A172 (cell line): ENCODE measurements at places on chromosomes 6 and 20. TPM values are rescaled to one million over a fixed set of nuclear protein-coding genes. Genes with fewer than 3 reads are reported as not detected.

- DNase-seq, result no peak
These were observed 39.0 kb downstream of the BLOC1S5 start for GRCh38 chr6:8025191-8025590.

GRCh38 chr20:44888226-44889103, 3.0 kb downstream of the YWHAB start:
- DNase-seq, result no peak

GRCh38 chr6:22071270-22072041, 225.4 kb downstream of the PRL start:
- peak; percentile 51 for DNase-seq

DNA sequence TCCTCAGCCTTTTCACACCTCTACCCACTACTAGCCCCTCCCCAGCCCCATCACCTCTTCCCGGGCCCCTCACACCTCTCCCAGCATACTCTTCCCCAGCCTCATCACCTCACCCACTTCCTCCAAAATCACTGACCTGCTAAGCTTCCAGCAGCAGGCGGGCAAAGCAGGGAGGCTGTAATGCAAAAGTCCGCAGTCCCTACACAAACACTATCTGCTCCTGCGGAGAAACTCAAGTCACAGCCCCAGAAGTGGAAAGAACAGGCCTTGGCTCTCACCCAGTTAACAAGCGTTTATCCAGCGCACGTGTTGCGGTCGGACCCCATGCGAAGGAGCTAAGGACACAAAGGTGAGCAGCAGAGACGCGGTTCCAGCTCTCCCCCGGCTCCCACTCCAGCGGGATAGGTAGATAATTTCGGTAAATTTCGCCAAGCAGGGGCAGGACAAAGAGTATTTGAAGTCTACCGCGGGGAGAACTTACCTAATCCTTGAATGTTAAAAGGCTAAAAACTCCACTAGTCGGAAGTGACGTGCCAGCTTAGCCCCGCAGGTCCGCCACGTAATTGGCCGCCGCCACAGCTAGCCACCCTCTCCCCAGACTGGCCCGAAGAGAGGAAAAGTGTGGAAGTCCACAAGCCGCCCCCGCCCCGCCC, 728 bp upstream of the TRIM39 start:
- DNase-seq, result no peak

DNA sequence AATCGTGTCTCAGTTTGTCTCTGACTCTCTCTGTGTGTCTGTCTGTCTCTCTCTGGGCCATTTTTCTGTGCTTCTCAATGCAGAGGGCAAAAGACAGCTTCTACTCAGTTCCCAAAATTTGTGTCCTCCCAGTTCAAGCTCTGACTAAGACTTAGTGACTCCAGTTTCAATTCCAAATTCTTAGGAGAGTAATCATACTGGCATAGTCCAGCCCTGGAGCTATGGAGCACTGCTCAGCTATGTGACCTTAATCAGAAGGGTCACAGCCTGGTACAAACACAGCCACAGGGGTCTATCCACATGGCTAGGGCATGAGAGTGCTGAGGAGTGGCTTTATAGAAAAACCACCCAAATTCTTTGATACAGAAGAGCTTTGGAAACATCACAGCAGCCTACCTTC, 91.9 kb downstream of the FOXF2 start:
- peak; percentile 96 for DNase-seq

- peak; percentile 68 for DNase-seq
These were observed 163.7 kb downstream of the MAFB start for GRCh38 chr20:40525351-40525750.

- no peak for DNase-seq
These were observed 60.4 kb downstream of the SOBP start for GRCh38 chr6:107550241-107550840.

- no peak for DNase-seq
These were observed 48.9 kb upstream of the EZR start for GRCh38 chr6:158868122-158868480.

- no peak for DNase-seq
These were observed at the start of gene SDCBP2 for GRCh38 chr20:1328680-1329330. Gene SDCBP2 (minus strand): TSS chr20:1329139. CDS start chr20:1320416, 8,723 bp downstream.

DNA sequence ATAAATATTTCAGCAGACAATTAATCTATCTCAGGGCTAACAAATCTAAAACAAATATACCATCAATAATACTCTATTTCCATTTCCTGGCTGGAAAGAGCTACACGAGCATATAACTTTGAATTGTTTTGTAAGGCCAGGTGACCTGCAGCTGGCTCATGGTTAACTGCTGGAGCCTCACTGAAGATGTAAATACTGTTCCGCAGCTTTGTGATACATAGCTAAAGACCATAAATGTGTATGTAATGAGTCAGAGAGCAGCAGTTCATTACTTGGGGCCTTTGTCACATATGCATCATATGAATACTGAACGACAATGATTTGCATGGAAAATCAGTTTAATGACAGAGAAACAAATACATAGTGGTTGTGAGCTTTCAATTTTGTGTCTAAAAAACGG, 109.4 kb upstream of the CCN2 start:
- DNase-seq, result peak; percentile 49

GRCh38 chr6:18451756-18452155, 64.6 kb downstream of the RNF144B start:
- no peak for DNase-seq

GRCh38 chr6:159854959-159855358, 35.8 kb upstream of the MAS1 start:
- DNase-seq, result no peak

DNA sequence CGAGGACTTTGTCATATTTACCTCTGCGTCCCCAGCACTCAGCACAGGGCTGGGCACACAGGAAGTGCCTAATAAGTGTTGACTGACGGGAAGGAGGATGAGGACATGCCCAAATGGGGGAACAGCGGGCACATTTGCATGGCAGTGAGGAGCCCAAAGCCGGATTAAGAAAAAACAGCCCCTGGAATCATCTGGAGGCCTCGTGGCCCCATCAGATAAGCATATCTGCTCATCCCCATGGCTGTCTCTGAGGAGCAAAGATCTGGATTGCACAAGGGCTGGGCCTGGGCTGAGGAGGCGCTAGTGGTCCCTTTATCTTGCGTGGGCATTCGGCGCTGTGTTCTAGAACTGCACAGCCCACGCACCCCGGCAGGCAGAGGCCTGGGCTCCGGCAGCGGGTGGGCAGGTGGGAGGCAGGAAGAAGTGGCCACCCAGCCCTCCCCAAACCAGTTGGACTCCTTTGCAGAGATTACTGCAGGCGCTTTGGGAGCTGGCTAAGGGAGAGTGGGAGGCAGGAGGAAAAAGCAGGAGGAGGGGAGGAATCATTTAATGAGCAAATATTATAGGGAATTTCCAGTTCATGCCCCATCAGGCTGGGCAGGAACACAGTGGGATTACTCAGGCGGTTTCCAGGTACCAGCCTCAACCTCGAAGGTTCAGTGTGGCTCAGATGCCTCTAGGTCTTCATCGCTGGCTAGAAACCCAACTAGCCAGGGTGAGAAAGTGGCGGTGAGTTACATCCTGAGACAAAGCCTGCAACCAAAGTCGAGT, 108.1 kb downstream of the CEBPB start:
- DNase-seq, result no peak

- DNase-seq, result no peak
These were observed 10.4 kb upstream of the VNN2 start for GRCh38 chr6:132768051-132768517.

DNA sequence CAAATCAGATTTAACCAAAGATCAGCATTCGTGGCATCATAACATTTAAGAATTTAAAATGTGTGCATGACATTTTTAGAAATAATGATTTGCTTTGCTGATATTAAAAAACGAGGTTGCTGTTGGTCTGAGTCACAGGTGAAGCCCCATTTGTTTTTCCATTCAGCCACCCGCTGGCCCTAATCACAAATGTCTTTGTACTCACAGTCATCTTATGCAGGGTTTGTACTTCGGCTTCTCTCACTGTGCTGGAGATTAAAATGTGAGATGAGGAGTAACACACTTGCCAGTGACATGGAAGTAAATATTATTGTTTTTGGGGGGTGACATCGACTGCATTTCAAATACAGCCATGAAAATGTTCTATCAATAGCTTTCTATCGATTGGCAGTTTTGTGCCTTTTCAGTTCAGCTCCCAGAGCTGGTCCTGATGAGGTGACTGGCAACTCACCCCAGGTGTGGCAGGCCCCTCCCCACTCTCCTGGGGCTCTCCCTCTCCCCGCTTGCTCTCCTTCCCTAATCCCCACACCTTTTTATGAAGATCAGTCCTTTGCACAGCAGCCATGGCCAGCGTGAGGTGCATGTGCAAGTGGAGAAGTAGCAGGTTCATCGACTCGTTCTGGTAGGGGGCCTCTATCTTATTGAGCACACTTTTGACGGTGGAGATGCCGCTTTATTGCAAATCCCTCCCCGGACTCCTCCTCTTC, 58.8 kb upstream of the FUCA2 start:
- no peak for DNase-seq

DNA sequence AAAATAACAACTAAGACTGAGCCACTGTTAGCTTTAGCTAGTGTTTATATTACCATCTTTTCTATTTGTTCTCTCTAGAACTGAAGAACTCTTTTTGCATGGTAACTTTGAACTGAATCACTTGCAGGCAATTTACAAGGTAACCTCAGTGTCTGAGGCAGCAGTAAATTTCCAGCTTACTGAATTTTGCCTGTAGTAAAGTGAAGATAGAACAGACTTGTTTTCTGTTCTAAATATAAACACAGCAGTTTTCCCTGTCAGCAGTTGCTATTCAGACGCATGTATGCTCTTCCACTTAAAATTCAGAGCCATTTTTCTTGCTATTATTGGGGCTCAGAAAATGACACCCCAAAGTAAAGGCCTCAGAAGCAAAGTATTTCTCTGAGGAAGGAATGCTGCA, 974.0 kb upstream of the GJE1 start:
- DNase-seq, result no peak

DNA sequence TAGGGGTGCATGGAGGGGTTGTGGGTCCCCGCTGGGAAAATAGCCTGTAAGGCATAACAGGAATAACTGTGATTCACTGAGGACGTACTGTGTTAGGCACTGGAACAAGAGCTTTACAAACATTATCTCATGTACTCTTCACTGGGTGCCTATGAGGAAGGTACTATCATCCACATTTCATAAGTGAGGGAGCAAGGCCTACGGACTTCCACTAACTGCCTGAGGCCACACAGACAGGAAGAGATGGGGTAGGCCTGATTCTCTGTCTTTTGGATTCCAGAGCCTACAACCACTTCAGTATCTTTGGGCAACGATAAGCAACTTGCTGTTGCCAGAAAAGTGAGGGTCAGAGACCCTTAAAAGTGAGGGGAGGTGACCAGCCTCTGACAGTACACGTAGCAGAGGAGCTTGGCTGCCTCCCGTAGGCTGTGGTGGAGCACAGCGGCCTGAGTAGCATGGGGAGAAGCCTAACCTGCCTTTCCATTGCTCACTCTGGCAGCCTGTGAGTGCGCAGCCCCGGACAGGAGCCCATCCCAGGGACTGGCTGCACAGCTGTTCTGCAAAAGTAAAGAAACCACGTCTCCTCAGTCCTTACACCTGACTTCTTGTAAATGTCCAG, 30.4 kb downstream of the PSMB1 start:
- DNase-seq, result no peak

DNA sequence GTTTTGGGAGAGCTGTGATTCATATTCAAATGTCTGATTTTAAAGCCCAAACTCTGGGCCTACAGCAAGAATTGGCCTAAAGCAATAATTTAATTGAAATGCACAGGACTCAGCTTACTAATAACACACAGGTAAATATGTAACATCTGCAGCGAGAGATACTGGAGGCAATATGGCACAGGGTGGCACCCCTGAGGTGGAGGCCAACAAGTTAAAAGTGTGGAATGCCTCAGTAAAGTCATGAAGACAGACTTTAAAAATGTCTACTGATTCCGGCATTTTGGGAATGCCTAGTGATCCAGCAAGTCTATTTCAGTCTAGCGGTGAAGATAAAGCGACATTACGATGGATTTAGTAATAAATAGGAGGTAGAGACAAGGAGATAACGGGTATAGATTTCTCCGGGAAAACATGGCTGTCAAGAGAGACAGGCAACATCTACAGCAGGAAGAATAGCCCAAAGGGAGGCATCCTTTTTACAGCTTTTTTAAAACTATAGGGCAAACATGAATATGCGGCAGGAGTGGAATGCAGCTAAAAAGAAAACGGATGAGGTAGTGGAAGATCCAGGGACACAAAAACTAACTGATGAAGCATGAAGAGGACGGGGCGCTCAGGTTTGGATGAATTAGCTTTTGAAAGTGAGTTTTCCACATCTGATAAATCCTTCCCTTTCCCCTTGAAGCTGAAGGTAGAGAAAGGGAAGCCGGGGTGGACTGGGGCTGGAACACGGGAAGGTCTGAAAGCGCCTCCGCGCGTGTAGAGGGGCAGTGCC, 1.2 kb downstream of the NANP start:
- peak; percentile 23 for DNase-seq

- no peak for DNase-seq
These were observed 227.4 kb downstream of the EYA4 start for GRCh38 chr6:133468591-133468990.

GRCh38 chr20:57938158-57939108, 228.6 kb upstream of the PMEPA1 start:
- peak; percentile 18 for DNase-seq

- DNase-seq, result no peak
These were observed 56.5 kb downstream of the CD40 start for GRCh38 chr20:46174469-46175126.

DNA sequence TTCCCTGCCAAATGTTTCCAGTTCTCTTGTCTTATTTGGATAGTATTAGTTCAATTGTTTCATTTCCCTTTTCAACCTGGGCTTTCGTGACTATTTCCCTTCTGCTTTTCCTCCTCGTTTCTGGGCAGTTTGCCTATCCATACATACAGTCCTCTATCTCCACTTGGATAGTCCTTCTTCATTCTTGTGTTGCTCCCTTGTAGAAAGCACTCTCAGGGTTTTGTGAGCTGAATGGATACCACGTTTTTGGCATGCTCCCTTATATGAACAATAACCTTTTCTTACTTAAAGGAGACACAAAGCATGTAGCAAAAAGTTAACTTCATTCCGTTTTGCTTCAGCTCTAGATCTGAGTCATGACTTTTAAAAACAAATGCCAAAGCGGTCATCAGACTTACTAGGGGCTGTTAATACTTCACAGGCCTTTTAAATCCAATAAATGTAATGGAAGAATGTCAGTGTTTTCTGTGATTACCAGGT, 16.6 kb downstream of the CRYBG1 start:
- peak; percentile 22 for DNase-seq

The ABHD16B gene
- total RNA-seq, result not detected in 2 replicates

The NRSN1 gene
- not detected in 2 replicates for total RNA-seq

The DLL1 gene
- total RNA-seq, result 3.4 and 4.7 TPM in 2 replicates

The LPA gene
- total RNA-seq, result not detected in 2 replicates

The ZNF334 gene
- 0.12 TPM in 1 of 2 replicates, not detected in the other for total RNA-seq

The HLA-G gene
- not detected in 2 replicates for total RNA-seq

The ADGB gene
- not detected in 2 replicates for total RNA-seq

The SPAG4 gene
- total RNA-seq, result 1.5 and 7.1 TPM in 2 replicates

The TINAG gene
- not detected in 2 replicates for total RNA-seq
